HFFc6 (cell line): ENCODE measurements at places on chromosomes 13 and 19. TPM values are rescaled to one million over a fixed set of nuclear protein-coding genes. Genes with fewer than 3 reads are reported as not detected.
A peak's percentile ranks its signal among the peaks of the same experiment; 100 is the strongest.

GRCh38 chr19:7115721-7116120, 46.2 kb downstream of the ZNF557 start:
- no peaks in the 10 kb centered on the region for H3K4me1 ChIP-seq
- peaks cover 10% of the 10 kb centered on the region for H3K27me3 ChIP-seq
- no peak overlapping the region for H3K4me3 ChIP-seq
- no peaks in the 10 kb centered on the region; the same call in 1 of the 2 replicates for H3K36me3 ChIP-seq

DNA sequence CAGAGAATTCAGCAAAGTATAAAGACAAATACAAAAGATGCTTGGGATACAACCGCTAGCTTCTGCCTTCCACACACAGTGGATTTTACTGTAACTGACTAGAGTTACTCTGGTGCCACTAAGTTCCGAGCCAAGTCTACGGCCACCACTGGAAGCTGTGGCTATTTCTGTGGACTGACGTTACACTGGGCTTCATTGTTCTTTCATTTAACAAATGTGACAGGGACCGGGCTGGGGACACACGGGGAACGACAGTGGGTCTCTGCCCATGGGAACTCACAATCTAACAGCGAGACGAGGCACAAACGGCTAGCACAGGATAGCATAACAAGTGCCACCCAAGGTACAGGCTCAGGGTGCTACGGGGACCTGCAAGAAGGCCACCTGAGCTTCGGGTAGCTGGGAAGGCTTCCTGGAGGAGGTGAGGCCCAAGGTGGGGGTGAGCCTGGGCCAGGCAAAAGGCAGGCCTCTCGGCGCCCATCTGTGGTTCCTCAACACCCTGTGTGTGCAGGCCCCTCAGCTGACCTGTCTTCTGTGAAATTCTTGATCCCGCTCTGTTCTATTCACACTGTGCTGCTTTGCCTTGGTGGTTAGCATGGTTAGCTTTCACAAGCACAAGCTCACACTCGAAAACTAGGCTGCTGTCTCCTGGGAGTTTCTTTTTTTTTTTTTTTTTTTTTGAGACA, 10.3 kb upstream of the IL4I1 start:
- H3K4me1 ChIP-seq: peaks cover 6% of the 10 kb centered on the region; the same call in 1 of the 2 replicates
- H3K27ac ChIP-seq: no peak overlapping the region
- peaks cover 2% of the 10 kb centered on the region; the same call in 1 of the 2 replicates for H3K27me3 ChIP-seq

- peaks cover 4% of the 10 kb centered on the region; the same call in 1 of the 2 replicates for H3K4me1 ChIP-seq
- H3K27me3 ChIP-seq: peaks cover 8% of the 10 kb centered on the region
- DNase-seq: no peak
- no peak overlapping the region for H3K27ac ChIP-seq
- H3K36me3 ChIP-seq: no peaks in the 10 kb centered on the region
Observed at GRCh38 chr13:33758113-33758512, 59.8 kb upstream of the RFC3 start.

GRCh38 chr19:31261019-31261602, 88.1 kb downstream of the TSHZ3 start:
- H3K4me1 ChIP-seq: peaks cover 16% of the 10 kb centered on the region
- H3K36me3 ChIP-seq: peaks cover 11% of the 10 kb centered on the region
- DNase-seq: no peak
- H3K27ac ChIP-seq: no peak overlapping the region

DNA sequence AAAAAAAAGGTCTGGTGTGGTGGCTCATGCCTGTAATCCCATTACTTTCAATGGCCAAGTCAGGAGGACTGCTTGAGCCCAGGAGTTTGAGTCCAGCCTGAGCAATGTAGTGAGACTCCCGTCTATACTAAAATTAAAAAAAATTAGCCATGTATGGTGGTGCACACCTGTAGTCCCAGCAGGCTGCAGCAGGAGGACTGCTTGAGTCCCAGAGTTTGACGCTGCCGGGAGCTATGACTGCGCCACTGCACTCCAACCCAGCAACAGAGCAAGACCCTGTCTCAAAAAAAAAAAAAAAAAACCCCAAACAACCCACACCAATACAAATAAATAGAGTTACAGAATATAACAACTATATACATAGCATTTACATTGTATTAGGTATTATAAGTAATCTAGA, 65.7 kb downstream of the MICU2 start:
- H3K27ac ChIP-seq: no peak overlapping the region
- H3K36me3 ChIP-seq: peaks cover 19% of the 10 kb centered on the region
- no peak overlapping the region for H3K4me3 ChIP-seq
- H3K4me1 ChIP-seq: peaks cover 33% of the 10 kb centered on the region
- DNase-seq: no peak

Gene PSPN
- total RNA-seq: 1.5 to 2.2 TPM (median 2.0 TPM) in 3 replicates

- peaks cover 13% of the 10 kb centered on the region for H3K36me3 ChIP-seq
- H3K4me3 ChIP-seq: peak overlapping the region; percentile 74; the same call in 1 of the 2 replicates
- no peak for DNase-seq
Observed at GRCh38 chr13:48783695-48784230, 130.0 kb downstream of the CYSLTR2 start.

GRCh38 chr13:40026174-40026585, 370.7 kb downstream of the COG6 start:
- no peak overlapping the region for H3K4me3 ChIP-seq
- peaks cover 7% of the 10 kb centered on the region; the same call in 1 of the 2 replicates for H3K4me1 ChIP-seq
- H3K27ac ChIP-seq: no peak overlapping the region

Gene SPACA4
- total RNA-seq: not detected in 3 replicates

Gene DHDH
- total RNA-seq: not detected in 3 replicates

Gene PLEKHA4
- 8.0 to 14.4 TPM (median 8.5 TPM) in 3 replicates for total RNA-seq

GRCh38 chr13:66407128-66407527, 823.0 kb downstream of the PCDH9 start:
- H3K27ac ChIP-seq: no peak overlapping the region
- no peak overlapping the region for H3K4me3 ChIP-seq
- DNase-seq: no peak
- H3K4me1 ChIP-seq: peaks cover 27% of the 10 kb centered on the region
- no peaks in the 10 kb centered on the region for H3K36me3 ChIP-seq
- H3K27me3 ChIP-seq: no peaks in the 10 kb centered on the region; the same call in none of the 2 replicates

Gene ATXN8OS
- not detected in 3 replicates for total RNA-seq

DNA sequence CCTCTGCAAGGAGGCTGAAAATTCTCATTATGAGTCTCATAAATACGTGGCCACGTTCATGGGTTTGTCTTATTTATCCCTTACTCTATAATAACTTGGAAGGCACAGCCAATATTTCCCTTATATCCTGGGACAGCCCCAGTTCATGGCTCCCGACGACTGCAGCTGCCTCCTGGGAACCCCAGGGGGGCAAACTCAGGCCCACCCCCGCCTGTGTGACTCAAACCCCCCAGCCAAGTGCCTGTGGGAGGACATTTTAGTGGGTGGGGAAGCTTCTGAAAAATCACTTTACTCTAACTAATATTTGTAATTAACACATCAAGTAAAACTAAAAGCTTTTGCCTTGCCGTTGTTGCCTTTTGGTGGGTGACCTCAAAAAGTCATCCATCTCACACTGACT, 14.3 kb downstream of the RASA3 start:
- peaks cover 76% of the 10 kb centered on the region for H3K4me1 ChIP-seq
- DNase-seq: no peak
- peaks cover 13% of the 10 kb centered on the region for H3K27me3 ChIP-seq
- H3K36me3 ChIP-seq: peaks cover 18% of the 10 kb centered on the region

Gene ANKLE1
- 0.33 to 0.47 TPM (median 0.34 TPM) in 3 replicates for total RNA-seq

Gene KLK15
- total RNA-seq: not detected in 2 replicates

Gene CPB2
- total RNA-seq: not detected in 3 replicates

Gene LGALS7
- total RNA-seq: not detected in 2 replicates

DNA sequence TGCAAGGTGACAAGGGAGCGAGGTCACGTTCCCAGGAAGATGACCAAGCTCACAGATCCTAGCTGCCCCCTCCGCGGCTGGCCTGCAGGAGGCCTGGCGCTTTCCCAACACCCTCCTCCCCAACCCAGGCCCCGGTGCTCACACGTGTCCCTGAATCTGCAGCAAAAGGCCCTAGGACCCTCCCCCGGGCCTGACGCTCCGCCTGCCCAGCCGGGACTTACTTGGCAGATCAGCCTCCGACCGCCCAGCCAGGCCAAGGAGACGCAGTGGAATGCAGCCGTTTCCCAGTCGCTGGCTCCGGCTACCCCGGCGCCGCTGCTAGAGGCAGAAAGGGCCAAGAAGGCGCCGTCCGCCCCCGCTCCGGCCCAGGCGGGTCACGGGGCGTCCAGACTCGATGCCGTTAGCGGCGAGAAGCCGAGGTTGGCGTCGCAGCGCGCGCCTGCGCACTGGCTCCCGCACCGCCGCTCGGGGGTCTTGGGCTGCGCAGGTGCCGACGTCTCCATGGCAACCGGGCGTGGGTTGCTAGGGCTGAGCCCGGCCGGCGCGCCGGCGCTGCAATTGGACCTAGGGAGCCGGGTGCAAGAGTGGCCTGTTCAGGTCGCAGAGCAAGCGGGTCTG, at the start of gene PNMA8A:
TSS of gene PNMA8A (minus strand) at position 448 of the 618 bp plus-strand sequence. CDS start 528 bp downstream, outside the sequence.
- peaks cover 23% of the 10 kb centered on the region for H3K36me3 ChIP-seq
- peak within 1 kb of the TSS; percentile 80 for H3K4me3 ChIP-seq
- peaks cover 52% of the 10 kb centered on the region for H3K4me1 ChIP-seq
- peak within 1 kb of the TSS; percentile 54 for H3K27ac ChIP-seq

DNA sequence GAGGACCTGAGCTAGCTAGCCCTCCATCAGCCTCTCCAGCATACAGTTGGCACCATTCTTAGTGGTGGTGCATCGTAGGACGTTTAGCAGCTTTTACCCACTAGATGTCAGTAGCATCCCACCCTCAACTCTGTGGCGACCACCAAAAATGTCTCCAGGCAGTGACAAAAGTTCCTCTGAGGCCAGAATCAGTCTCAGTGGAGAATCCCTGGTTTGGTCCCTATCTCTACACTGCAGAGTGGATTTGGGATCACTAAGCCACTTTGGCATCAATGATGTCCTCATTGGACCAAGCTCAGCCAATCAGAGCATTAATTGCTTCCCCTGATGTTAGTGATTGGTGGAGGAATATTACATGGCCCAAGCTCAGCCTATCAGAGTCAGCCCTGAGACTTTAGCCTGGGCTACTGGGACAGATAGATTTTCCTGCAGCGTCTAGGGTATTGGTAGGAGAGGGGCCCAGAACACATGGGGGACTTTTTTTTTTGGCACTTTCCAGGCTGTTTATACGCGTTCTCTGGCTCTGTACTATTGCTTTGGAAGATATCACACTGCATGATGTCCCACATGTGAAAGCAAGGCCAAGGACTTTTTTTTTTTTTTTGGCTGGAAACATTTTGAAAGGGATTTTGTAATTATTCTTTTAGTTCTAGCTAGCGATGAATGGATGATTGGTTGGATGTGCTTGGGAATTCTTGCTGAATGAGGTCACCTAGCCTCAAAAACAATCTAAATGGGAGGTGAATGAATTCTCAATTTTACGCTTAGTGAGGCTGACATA, 7.0 kb downstream of the TMEM221 start:
- DNase-seq: peak; percentile 9
- H3K36me3 ChIP-seq: no peaks in the 10 kb centered on the region
- H3K27ac ChIP-seq: no peak overlapping the region
- no peak overlapping the region for H3K4me3 ChIP-seq

Gene CABP5
- not detected in 3 replicates for total RNA-seq

GRCh38 chr13:26855921-26856320, 95.3 kb upstream of the GPR12 start:
- no peaks in the 10 kb centered on the region for H3K4me1 ChIP-seq
- peaks cover 41% of the 10 kb centered on the region for H3K27me3 ChIP-seq
- no peak overlapping the region for H3K27ac ChIP-seq
- H3K36me3 ChIP-seq: no peaks in the 10 kb centered on the region

GRCh38 chr19:47161876-47162489, 31.3 kb downstream of the SAE1 start:
- no peak overlapping the region for H3K4me3 ChIP-seq
- H3K4me1 ChIP-seq: peaks cover 39% of the 10 kb centered on the region
- H3K27ac ChIP-seq: peak overlapping the region; percentile 6; the same call in 1 of the 2 replicates
- peaks cover 9% of the 10 kb centered on the region; the same call in 1 of the 2 replicates for H3K36me3 ChIP-seq
- peak; percentile 42 for DNase-seq

DNA sequence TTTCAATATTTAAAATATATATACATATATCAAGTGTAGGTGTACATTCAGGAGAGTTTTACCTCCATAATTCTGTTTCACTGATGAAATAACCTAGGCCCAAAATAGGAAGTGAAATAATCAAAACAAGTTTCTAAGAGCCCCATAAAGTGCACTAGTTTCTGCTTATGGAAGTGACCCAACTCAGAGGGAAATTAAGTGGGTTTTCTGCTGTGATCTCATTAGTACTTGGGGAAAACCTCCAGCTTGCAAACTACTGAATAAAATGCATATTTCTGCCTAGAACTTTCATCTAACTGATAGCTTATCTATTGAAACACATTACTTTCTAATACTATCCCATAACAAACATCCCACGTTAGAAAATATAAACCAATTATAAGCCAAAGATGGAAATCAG, 45.4 kb upstream of the MIR17HG start:
- no peaks in the 10 kb centered on the region for H3K4me1 ChIP-seq
- no peak overlapping the region for H3K27ac ChIP-seq
- DNase-seq: no peak
- H3K4me3 ChIP-seq: no peak overlapping the region
- no peaks in the 10 kb centered on the region for H3K36me3 ChIP-seq

Gene C19orf18
- total RNA-seq: 0.25 to 0.59 TPM in 2 of 3 replicates, not detected in the other

DNA sequence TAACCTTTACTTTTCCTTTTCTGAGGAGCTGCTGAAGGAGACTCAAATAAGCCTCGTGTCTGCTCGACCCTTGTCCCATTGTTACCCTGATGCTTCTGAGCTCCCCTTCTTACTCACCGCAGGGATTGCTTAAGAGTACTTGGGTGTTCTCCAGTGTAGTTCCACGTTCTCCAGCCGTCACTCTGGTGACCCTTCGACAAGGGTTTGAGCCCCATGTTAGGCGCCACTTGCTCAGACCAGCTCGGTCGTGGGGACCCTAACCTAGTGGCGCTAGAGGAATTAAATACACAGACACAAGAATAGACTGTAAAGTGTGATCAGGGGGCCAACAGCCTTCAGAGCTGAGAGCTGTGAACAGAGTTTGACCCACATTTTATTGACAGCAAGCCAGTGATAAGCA, 10.3 kb downstream of the ZNF480 start:
- H3K36me3 ChIP-seq: peaks cover 91% of the 10 kb centered on the region
- H3K27ac ChIP-seq: no peak overlapping the region
- H3K27me3 ChIP-seq: no peaks in the 10 kb centered on the region; the same call in 1 of the 2 replicates
- H3K4me3 ChIP-seq: no peak overlapping the region
- H3K4me1 ChIP-seq: no peaks in the 10 kb centered on the region
- no peak for DNase-seq

- H3K27ac ChIP-seq: no peak overlapping the region
- DNase-seq: no peak
- H3K4me3 ChIP-seq: no peak overlapping the region
- H3K36me3 ChIP-seq: no peaks in the 10 kb centered on the region
Observed at GRCh38 chr13:39411511-39411910, 191.5 kb downstream of the LHFPL6 start.

- no peaks in the 10 kb centered on the region for H3K27me3 ChIP-seq
- no peak for DNase-seq
- peaks cover 5% of the 10 kb centered on the region; the same call in 1 of the 2 replicates for H3K36me3 ChIP-seq
- H3K27ac ChIP-seq: no peak overlapping the region
- H3K4me1 ChIP-seq: peaks cover 14% of the 10 kb centered on the region
Observed at GRCh38 chr19:39146091-39146490, 20.5 kb downstream of the PAK4 start.

Gene KLK10
- total RNA-seq: not detected in 2 replicates
